T-helper 2 cell (primary cell): ENCODE measurements at places on chromosomes 6 and 20.

DNA sequence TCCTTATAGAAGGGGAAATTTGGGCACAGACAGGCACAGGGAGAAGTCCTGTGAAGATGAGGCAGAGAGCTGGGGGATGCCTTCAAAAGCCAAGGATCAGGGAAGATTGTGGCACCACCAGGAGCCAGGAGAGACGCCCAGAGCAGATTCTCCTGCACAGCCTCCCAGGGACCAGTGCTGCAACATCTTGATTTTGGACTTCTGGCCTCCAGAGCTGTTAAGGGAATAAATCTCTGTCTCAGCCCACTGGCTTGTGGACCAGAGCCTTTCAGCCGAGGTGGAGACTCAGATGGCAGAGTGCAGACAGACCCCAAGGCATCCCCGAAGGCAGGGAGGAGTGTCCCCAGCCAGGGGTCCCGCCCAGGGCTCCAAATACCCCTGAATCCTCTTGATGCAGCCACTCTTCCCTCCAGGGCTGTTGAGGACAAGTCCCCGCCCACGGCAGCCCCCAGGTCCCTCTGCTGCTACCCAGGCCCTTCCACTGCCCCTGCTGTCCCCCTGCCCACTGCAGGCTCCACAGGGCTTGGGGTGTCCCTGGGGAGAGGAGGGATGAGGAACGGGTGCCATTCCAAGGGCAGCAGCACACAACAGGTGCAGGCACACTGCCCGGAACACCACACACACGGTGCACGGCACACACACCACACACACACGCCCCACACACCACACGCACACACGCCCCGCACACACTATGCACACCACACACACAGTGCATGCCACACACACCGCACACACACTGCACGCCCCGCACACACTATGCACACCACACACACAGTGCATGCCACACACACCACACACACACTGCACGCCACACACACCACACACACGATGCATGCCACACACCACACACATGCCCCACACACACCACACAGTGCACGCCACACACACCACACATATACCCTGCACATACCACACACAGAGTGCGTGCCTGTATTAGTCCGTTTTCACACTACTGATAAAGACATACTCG lies 311.4 kb downstream of the TAF4 start:
- no peak for DNase-seq

GRCh38 chr20:33602826-33603590 lies 59.1 kb upstream of the C20orf144 start:
- no peak for DNase-seq

GRCh38 chr6:54515013-54515412 lies 206.8 kb downstream of the TINAG start:
- DNase-seq: no peak

- no peak for DNase-seq
Observed at GRCh38 chr6:6409397-6410030, 89.1 kb upstream of the F13A1 start.

DNA sequence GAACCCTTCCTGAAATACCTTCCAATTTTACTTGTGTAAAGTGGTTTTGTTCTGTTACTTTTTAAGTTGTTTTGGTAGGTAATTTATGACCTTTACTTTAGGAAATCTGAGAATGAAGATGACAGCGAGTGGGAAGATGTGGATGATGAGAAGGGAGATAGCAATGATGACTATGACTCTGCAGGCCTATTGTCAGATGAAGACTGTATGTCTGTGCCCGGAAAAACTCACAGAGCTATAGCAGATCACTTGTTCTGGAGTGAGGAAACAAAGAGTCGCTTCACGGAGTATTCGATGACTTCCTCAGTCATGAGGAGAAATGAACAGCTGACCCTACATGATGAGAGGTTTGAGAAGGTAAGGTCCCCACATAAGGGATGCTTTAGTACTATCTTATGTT lies 6.6 kb upstream of the ZC2HC1B start:
- no peak for DNase-seq

DNA sequence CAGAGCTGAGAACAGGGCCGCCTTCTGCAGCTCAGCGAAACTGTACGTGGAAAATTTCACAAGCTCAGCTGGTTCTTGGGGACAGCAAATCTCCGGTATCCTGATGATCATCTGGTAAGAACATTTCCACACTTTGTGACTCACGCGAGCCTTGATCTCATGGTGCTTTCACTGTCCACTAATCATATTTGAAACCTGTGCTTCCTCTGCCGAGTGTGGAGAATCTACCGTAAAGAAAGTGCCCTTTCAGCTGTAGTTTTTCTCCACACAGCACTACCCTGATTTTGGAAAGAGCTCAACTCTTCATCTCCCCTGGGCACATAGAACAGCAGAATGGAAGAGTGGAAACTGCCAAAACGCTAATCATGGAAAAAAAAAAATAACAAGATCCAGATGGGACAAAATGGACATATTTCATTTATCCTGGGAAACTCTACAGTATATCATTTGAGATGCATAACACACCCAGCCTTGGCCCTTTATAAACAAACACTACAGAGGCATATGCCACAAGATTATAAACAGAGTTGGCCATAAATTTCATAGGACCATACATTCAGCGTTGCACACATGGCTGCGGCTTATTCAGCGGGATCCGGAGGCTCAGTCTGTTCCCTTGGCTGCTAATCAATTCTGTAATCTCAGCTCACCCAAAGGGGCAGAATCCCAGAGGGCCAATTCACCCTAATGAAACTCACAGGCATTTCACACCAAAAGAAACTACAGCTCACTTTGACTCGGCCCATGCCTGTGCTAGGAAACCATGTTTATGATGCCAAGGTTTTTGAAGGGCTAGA lies 434.5 kb downstream of the HDGFL1 start:
- no peak for DNase-seq

- no peak for DNase-seq
Observed at GRCh38 chr6:113558966-113559365, 298.2 kb upstream of the MARCKS start.

- no peak for DNase-seq
Observed at GRCh38 chr20:3654326-3655130, 8.7 kb downstream of the GFRA4 start.

DNA sequence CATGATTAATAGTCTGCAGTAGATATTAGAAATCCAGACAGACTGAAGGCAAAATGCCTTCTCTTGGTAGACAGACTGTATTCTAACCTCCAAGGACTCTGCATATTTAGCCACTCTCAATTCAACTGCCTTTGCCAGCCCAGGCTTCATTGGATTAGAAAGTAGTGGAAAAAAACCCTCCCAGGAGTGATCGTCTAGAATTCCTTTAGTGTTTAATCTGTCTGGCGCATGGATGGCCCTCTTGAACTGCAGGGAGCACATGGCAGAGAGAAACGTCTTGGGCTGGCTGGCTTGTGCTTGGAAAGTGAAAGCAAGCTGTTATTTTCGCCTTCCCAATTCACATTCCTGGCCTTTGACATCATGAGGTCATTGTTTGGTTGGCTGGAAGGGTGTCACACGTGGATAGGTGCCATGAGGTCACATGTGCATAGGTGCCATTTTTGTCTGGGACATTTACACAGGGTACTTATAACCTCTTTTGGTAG lies 30.9 kb upstream of the NEDD9 start:
- DNase-seq: no peak

DNA sequence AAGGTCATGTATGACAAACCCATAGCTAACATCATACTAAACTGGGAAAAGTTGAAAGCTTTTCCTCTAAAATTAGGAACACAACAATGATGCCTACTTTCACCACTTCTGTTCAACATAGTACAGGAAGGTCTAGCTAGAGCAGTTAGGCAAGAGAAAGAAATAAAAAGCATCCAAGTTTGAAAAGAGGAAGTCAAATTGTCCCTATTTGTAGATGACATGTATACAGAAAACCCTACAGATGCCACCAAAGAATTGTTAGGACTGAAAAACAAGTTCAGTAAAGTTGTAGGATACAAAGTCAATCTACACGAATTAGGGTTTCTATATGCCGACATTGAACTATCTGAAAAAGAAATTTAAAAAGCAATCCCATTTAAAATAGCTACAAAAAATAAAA lies 89.4 kb upstream of the GLP1R start:
- DNase-seq: no peak

DNA sequence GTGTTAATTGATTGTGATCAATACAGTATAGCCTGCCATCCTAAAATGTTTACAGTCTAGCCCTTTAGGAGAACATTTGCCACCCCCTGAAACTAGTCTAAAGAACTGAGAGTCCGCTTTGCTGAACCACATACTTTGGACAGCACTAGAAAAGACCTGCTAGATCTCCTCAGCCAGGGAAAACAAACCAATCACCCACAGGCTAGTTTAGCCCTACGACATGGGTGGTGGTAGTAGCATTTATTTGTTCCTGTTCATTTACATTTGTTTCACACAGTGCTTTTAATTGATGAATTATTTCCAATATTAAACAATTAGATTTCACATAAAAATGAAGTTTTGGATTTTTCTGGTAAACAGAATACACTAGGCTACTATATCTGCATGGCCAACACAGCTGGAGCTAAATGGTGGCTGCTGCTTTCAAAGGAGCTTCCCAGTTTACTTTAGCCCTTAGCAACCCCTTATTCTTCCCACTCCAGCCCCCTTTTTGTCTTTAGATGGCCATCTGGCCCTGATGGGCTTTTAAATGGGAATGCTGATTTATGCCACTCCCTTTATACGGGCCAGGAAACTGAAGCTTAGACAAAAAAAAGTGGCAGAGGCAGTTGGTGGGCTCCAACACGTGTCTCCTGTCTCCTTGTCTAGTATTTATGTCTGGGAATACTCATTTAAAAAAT lies 72.4 kb downstream of the ADGRG6 start:
- DNase-seq: no peak

- no peak for DNase-seq
Observed at GRCh38 chr6:37125774-37126492, 44.0 kb upstream of the PIM1 start.
